ENCODE measurements at places on chromosomes 4 and X.

DNA sequence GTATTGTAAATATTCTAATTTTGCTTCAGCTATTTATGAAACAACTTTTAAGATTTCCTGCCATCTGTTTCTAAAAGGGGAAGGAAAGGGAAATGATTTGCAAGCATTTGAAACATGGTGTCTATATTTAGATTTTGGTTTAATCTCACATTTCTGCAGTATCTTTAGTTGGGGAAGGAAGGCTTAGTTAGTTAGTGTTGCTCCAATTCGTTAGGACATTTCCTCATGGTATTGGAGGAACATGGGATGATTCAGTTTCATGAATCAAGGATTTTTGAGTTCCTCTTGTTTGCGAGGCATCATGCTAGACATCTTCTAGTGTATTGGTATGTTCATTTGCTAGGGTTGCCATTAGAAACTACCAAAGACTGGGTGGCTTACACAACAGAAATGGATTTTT is 20.5 kb upstream of the TMEM192 start:
- no peak for DNase-seq

DNA sequence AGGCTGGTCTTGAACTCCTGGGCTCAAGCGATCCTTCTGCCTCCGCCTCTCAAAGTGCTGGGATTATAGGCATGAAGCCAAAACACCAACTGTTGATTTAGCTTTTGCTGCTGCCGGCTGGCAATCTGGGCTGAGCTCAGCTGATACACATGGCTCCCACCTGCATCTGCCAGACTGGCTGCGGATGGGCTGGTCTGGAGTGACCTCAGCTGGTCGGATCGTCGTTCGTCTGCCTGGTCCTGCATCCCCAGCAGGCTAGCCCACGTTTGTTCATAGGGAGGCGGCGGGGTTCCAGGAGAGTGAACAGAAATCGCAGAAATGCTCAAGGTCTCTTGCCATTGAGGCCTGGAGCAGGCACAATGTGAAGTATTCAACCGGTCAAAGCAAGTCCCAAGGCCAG is 74.4 kb upstream of the DDX3X start:
- no peak for DNase-seq

- no peak for DNase-seq
Measured at GRCh38 chrX:18016941-18017340, 155.8 kb upstream of the RAI2 start.

GRCh38 chrX:9340598-9341290 is 124.1 kb upstream of the TBL1X start:
- DNase-seq = no peak

DNA sequence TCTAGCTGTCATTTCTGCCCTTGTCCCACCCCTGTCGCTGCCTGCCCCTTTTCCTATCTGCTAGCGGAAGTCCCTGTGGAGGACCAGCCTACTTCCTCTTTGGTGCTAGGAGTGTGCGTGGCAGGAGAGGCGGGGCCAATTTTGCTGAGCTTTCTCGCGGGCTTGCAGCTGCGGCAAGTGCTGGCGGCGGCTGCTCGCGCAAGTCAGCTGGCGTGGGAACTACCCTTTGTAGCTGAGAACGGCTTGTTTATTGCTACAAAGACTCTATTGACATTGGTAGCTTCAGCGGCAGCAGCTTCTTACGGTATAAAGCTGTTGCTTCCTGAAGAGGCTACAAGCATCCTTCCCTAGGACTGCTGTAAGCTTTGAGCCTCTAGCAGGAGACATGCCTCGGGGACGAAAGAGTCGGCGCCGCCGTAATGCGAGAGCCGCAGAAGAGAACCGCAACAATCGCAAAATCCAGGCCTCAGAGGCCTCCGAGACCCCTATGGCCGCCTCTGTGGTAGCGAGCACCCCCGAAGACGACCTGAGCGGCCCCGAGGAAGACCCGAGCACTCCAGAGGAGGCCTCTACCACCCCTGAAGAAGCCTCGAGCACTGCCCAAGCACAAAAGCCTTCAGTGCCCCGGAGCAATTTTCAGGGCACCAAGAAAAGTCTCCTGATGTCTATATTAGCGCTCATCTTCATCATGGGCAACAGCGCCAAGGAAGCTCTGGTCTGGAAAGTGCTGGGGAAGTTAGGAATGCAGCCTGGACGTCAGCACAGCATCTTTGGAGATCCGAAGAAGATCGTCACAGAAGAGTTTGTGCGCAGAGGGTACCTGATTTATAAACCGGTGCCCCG is at the start of gene MAGEH1:
MAGEH1 (plus strand) TSS at position 138 of the 843 bp plus-strand sequence; CDS start at position 386, 248 bp downstream.
- DNase-seq = peak; percentile 43

GRCh38 chr4:145539671-145540070 is 58.0 kb downstream of the SMAD1 start:
- no peak for DNase-seq

GRCh38 chr4:138189206-138189605 is 52.9 kb downstream of the SLC7A11 start:
- no peak for DNase-seq

GRCh38 chr4:141524116-141524515 is 112.3 kb upstream of the IL15 start:
- no peak for DNase-seq

GRCh38 chrX:151899622-151900021 is 13.1 kb upstream of the MAGEA4 start:
- no peak for DNase-seq

- no peak for DNase-seq
Measured at GRCh38 chr4:106095408-106095807, 200.1 kb downstream of the NPNT start.

GRCh38 chrX:72307646-72308051 is 1.9 kb upstream of the CITED1 start:
- no peak for DNase-seq

GRCh38 chr4:133823177-133823576 is 378.4 kb downstream of the PABPC4L start:
- DNase-seq = no peak

GRCh38 chrX:78746496-78746895 is 1.0 kb upstream of the LPAR4 start:
- no peak for DNase-seq

DNA sequence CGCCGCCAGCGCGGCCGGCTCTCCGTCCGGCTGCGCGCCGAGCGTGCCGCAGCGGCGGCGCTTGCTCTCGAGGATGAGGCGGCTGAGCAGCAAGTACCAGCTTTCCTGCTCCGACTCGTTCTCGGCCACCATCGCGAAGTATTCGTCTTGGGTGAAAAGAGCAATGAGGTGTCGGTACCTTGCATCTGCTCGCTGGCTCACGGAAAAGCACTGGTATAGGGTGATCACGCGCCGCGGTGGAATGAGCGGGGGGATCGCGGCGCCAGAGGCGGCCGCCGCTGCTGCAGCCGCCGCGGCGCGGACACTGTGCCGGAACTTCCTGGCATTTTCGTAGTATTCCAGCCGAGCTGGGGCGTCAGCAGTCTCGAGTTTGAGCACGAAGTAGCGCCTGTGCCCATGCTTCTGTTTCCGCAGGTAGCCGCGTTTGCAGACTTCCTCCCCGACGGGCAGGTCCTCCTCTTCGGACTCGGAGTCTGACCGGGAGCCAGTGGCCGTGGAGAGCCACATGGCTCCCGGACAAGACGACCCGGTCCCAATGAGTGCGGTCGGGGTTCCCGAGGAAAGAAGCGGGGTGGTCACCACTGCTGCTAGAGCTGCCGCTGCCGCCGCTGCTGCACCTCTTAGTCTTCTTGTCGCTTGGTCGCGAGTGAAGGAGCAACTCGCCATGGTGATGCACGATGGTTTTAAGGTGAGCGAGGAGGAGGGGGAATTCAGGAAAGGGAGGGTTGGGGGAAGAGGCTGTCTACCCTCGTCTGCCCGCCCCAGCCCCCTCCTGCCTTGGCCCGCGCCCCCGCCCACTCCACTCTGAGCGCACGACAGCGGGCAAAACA is 469 bp downstream of the IRS4 start:
- no peak for DNase-seq

DNA sequence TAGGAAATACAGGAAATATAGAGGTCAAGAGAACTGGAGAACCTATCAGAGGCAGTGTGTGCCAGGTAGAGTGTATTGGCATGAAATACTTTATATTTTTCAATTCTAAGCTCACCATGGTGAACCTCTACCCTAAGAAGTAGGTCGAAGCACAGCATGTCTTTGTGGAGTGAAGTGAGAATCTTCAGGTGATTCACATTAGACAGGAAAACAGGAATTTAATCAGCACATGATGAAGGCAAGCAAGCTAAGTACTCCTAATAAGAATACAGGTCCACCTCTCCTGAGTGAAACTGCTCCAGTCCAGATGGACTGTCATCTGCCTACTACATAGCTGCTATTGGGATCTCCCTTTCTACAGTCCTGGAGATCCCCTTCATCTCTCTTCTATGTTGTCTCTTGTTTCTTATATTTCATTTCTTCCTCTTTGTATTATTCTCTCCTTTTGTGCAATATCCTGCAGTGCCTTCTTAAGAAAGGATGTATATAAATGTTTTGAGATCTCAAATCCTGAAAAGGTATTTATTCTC is 159.0 kb downstream of the LRBA start:
- no peak for DNase-seq

DNA sequence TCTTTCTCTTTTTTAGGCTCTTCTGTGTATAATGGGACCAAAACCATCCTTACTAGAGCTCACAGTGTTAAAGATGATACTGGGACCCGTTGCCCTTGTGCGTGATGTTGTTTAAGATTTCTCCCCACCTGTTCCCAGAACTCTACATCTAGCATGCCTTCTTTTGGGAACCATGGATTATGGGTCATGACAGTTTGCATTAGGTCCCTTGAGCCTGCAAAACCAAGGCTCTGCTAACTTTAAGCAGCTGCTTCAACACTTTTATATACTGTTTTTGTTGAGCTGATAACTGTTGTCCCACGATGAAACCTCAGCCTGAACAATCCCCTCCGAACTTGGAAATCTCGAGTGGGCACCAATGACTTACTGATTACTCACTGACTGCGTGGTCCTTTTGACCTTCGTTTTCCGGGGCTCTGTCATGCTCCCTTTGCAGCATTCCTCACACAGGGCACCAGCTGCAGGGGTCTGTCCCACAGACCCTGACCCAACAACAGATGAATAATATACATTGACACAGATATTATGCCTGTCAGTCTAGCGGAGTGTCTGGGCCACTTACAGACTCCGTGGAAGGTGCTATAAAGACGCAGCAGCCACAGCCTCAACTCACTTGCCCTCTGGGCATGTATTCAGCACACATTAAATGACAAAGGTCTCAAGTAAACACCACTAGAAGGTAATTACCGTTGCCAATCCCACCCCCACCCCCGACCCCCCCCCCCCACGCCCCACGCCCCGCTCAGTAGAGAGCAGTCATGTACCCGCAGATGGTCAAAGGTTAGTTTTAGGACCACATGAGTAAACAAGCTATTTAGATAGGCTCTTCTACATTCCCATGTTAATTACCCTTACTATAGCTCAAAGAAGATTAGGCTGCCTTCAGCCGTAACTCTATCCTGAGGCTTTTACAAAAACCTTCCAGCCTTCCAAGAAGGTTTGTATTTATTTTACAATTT is 162.0 kb upstream of the WDFY3 start:
- DNase-seq = no peak

GRCh38 chrX:48573690-48574269 is 504 bp upstream of the RBM3 start:
- no peak for DNase-seq

GRCh38 chrX:108219949-108220601 is 128.5 kb downstream of the ATG4A start:
- no peak for DNase-seq

- peak; percentile 67 for DNase-seq
Measured at GRCh38 chr4:47349326-47349725, 114.2 kb downstream of the COMMD8 start.

GRCh38 chr4:41748571-41749475 is at the start of gene PHOX2B:
TSS of gene PHOX2B (minus strand) at chr4:41748725. CDS start at chr4:41748610, 115 bp downstream.
- no peak for DNase-seq

DNA sequence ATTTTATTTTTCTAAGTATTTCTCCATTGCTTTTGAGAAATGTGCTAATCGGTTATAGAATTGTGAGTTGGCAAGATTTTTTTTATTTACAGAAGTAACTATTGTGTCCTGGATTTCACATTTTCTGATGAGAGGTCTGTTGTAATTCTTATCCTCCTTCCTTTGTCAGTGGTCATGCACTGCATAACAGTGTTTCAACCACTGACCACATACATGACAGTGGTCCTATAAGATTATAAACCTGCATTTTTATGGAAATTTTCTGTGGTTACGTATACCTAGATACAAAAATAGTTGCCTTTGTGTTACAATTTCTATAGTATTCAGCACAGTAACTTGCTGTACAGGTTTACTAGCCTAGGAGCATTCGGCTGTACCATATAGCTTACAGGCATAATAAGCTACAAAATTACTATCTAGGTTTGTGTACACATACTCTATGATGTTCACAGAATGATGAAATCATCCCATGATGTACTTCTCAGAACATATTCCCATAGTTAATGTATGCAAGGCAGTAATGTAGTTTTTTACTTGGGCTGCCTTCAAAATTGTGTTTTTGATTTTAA is 47.8 kb downstream of the APELA start:
- DNase-seq = no peak

DNA sequence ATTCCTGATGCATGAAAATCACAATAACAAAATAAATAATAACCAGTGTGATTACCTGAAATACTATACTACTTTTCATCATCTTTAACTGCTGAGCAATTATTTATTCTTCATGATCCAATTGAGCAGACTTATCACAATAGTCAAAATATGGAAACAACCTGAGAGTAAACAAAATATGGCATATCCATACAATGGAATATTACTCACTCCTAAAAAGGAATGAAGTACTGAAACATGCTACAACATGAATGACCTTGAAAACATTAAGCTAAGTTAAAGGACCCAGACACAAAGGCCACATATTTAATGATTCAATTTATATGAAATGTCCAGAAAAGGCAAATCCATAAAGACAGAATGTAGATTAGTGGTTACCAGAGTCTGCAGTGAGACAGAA is 146.8 kb downstream of the MID1IP1 start:
- DNase-seq = no peak

GRCh38 chr4:99811850-99812249 is 4.8 kb upstream of the DAPP1 start:
- peak; percentile 13 for DNase-seq

GRCh38 chr4:105990933-105991332 is 95.7 kb downstream of the NPNT start:
- peak; percentile 63 for DNase-seq

- no peak for DNase-seq
Measured at GRCh38 chrX:32480019-32480418, 731.3 kb downstream of the DMD start.

GRCh38 chrX:2664502-2664901 is 26.6 kb upstream of the CD99 start:
- DNase-seq = no peak

DNA sequence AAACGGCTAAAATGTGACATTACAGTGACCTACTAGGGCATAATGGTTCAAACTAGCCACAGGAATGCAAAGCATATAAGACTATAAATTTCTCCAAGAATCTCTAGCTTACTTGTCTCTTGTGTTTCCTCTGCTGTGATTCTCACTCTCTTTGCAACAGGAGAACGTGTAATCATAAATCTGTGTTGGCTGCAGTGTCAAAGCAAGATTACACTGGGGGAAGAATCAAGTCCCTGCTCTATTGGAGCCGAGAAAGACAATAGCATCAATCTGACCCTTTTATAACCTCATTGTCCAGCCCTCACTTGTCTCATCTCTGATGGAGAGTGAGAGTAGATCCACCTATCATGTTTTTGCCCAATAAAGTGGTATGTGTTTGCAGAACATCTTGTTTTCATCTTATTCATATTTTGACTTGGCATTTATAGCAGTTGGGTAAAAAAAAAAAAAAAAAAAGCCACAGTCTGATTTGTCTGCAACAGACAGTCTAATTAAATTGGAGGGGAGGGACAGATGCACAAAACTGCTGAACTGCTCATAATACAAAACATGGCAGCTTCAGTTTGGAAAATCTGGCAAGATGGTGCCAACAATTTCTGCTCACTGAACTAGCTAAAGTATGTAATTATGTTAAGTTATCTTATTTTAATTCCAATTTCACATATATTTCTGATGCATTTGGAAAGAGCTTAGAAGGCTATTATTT is 165.0 kb upstream of the GABRA2 start:
- DNase-seq = no peak
